Omental fat pad (tissue), 4 donors: ENCODE measurements at places on chromosomes 13 and 19. TPM values are rescaled to one million over a fixed set of nuclear protein-coding genes. Genes with fewer than 3 reads are reported as not detected.

LIPE gene
- total RNA-seq = 3,641 TPM

CEACAM5 gene
- not detected for total RNA-seq

FXYD3 gene
- total RNA-seq = not detected

TTYH1 gene
- 0.84 TPM for total RNA-seq

ZNF99 gene
- total RNA-seq = 0.09 TPM

KANK2 gene
- total RNA-seq = 383 TPM

ZNF468 gene
- total RNA-seq = 21.4 TPM

PRODH2 gene
- total RNA-seq = not detected

NLRP7 gene
- not detected for total RNA-seq

CA11 gene
- total RNA-seq = 7.8 TPM

ZFP14 gene
- 1.4 TPM for total RNA-seq

DIS3 gene
- 42.0 TPM for total RNA-seq

TIMM13 gene
- total RNA-seq = 28.8 TPM
